ENCODE measurements at places on chromosomes 2 and 18.

- no peak for DNase-seq
These were observed 30.1 kb downstream of the CAPN14 start for GRCh38 chr2:31187166-31187565.

GRCh38 chr18:35804377-35804776 lies 168.1 kb upstream of the RMP24 start:
- no peak for DNase-seq

DNA sequence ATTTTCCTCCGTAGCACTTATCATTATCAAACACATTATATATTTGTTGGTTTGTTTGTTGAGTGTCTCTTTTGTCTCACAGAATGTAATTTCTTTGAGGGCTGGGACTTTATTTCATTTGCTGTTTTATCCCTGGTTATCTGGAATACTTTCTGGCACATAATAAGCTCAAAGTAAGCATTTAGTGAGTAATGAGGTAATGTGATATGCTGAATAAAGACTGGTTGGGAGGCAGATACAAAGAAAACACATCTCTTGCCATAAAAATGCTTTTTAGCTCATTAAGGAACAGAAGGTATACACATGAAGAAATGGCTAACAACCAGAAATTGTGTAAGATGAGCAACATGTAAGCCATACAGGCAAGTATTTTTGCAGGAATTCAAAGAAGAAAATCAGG lies 1411.8 kb downstream of the LRP1B start:
- no peak for DNase-seq

DNA sequence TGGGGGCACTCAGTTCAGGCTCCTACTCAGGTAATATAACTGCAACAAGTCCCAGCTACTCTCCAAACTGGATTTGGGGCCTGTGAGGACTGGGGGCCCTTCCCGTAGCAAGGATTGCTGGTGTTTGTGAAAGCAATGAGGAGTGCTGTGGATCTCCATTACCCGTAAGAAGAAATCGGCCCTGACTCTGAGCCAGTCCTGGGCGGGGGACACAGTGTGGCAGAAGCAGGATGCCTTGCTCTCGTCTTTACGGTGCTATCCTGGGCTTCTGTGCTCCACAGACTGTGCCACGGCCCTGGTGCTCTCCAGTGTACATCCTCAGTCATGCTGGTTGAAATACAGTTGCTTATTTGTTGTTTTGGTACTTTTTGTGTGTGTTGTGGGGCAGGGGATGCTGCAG lies 172.9 kb downstream of the NDUFA10 start:
- DNase-seq: no peak

DNA sequence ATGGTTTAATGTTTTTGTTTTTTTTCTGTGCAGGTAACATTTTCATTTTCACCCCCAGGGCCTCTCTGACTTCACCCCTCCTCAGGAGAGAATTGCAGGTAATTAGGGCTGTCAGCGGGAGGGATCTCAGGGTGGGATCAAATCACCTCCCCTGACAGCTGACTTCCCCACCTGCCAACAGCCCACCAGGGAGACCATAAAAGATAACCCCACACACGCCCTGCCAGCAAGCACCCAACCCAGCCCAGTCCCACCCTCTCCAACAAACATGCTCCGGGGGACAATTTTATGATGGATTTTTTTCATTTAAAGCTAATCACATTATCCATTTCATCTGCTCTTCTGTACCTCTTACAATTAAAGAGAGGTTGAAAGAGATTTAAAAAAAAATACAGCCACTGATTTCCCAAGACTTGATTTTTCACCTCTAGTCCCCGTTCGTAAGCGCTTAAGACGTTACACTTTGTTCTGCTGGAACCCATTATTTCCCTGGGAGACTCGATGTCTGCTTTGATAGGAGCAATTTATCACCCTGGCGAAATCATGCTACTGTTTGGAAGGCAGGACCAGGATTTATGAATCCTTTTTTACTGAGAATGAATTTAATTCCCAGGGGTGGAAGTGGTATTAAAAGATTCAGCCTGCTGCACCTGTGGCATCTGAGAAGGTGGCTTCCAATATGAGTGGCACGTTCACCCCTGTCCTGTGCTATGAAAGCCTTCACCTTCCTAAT lies 232.9 kb upstream of the ID2 start:
- DNase-seq: no peak

GRCh38 chr2:231720292-231720986 lies 12.1 kb downstream of the PTMA start:
- DNase-seq: no peak

DNA sequence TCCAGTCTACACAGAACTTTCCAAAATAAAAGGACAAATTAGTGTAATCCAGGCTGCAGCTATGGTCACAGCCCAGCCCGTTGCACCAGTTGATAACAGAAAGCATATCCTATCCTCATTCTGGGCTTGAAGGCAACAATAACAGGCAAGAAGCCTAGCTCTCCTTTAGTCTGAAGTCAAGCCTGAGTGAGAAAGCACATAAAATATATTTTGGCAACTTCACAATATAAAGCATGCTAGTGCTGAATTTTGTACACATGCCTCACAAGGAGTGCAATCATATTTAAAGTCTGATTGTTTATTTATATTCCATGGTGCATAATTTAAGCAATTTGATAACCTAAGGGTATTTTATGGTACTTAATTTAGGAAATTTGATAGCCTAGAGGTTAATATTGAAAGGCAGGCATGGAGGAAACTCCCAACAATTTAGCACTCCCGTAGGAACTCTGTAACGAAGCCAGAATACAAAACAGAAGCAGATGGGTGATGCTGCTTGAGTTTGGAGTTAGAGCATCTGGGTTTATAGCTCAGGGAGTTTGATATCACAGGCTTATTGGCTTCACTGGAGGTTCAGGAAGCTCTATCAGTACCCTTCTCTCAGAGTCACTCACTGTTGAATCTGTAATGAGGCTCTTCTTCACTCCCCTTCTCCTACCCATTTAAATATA lies 1199.1 kb upstream of the GYPC start:
- DNase-seq: no peak

- no peak for DNase-seq
These were observed 76.2 kb downstream of the ATAD2B start for GRCh38 chr2:23850564-23851256.

DNA sequence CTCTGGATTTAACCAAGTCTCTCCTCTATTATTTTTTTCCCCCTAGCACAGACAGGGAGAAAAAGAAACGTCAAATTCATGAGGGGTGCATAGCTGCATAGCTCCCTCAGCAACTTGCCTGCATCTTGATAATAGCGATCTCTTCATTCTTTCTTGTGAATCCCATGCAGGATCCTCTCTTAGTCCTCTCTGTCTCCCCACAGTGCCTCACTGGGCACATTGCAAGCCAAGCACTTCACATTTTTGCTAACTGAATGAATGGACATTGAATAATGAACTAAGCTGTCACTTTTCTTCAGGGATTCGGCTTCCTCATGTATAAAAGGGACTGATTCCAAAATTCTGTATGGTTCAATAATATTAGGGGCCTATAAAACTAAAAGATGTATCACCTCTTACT lies 2.9 kb upstream of the EPB41L3 start:
- peak; percentile 33 for DNase-seq

GRCh38 chr18:10304853-10305252 lies 149.6 kb upstream of the APCDD1 start:
- peak; percentile 79 for DNase-seq

DNA sequence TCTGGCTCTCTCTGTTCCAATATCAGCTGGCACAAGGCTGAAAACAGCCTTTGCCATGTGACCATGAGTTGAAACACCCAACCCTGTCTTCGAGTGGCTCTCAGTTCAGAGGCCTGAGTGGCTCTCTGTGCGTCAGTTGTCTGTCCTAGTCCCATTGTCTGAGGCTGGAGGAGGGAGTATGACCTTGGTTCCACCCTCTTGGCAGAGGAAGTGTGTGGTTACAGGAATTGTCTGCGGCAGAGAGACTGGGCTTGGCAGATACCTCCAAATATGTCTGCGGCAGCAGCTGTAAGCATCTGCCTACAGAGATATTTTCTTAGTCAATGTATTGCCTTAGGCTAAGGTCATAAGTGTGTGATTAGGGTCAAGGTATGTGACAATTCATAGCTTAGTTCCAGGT lies 32.6 kb downstream of the CNGA3 start:
- no peak for DNase-seq

Measured in fibroblast of skin of left biceps (primary cell).